ENCODE measurements at places on chromosomes 3 and 15.

GRCh38 chr3:32401556-32402081, 10.0 kb downstream of the CMTM7 start:
- DNase-seq = peak; percentile 65

DNA sequence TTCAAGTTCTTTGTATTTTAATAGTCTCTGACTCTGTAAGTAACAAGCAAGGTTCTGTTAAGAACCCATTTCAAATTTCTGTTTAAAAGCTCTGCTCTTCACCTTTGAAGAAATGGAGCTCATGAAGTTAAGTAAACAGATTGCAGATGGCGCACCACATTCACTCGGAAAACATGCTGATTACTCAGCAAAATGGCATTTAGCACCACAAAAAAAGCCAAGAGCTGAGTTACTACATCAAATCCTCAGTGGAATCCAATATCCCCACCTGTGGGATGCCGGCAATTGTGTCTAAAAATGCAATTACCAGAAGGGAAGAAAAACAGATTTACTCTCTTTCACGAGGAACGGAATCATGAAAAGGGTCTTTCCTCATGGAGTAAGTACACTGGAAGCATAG, 758.0 kb downstream of the NTRK3 start:
- no peak for DNase-seq

DNA sequence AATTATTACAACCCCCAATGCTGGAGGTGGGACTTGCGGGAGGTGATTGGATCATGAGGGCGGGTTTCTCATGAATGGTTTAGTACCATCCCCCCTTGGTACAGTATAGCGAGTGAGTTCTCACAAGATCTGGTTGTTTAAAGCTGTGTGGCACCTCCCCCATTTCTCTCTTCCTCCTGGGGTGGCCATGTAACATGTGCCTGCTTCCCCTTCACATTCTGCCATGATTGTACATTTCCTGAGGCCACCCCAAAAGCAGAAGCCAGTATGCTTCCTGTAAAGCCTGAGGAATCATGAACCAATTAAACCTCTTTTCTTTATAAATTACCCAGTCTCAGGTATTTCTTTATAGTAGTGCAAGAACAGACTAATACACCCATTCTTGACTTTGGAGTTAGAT, 20.3 kb upstream of the PROK2 start:
- no peak for DNase-seq

GRCh38 chr3:59473636-59474035, 423.8 kb upstream of the CFAP20DC start:
- DNase-seq = no peak

DNA sequence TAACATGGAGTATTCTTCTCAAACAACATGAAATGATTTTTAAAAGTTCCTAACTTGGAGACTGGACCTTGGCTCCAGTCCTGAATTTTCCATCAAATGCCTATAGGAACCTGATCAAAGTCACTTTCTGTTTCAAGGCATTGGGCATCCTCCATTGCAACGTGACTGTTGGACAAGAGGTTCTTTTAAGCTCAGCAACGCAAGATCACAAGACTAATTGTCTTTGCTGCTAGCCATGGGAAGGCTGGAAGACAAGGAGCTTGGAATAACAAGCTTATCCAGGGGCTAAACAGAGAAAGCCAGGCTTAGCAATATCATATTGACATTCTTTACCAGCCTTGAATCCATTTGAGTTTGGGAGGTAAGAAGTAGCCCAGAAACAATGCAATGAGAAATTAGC, 48.3 kb downstream of the SST start:
- DNase-seq = no peak

- DNase-seq = no peak
These were observed 272.2 kb upstream of the NR2F2 start for GRCh38 chr15:96058103-96058851.

DNA sequence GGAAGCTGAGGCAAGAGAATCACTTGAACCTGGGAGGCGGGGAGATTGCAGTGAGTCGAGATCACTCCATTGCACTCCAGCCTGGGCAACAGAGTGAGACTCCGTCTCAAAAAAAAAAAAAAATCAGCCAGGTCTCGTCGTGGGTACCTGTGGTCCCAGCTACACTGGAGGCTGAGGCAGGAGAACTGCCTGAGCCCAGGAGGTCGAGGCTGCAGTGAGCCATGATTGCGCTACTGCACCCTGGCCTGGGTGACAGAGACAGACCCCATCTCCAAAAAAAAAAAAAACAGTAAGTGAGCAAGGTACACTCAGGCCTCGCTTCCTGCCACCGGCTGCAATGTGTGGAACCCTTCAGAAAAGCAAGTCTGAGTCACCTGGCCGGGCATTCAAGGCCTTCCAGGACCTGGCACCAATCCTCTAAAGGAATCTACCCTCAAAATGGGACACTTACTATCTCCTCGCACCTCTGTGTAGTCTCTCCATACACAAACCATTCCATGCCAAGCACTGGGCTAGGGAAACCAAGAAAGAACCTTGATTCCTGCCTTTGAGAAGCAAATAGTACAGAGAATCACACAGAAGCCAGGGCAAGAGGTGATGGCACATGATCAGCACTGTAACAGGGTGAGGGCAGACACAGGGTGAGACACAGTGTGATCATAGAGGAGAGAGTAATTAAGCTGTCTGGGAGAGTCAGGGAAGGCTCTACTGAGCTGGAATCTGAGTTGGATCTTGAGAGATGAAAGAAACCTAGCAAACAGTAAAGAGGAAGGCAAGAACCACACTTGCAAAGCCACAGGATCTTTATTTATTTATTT, 9.7 kb downstream of the SCAMP2 start:
- DNase-seq = no peak

GRCh38 chr15:34976743-34977142, 7.2 kb upstream of the AQR start:
- DNase-seq = no peak

GRCh38 chr3:138442433-138442832, 8.0 kb downstream of the ESYT3 start:
- no peak for DNase-seq

- DNase-seq = no peak
These were observed 89.4 kb downstream of the ADAMTS17 start for GRCh38 chr15:100252359-100252758.

GRCh38 chr3:149443545-149443912, 31.0 kb upstream of the TM4SF4 start:
- no peak for DNase-seq

DNA sequence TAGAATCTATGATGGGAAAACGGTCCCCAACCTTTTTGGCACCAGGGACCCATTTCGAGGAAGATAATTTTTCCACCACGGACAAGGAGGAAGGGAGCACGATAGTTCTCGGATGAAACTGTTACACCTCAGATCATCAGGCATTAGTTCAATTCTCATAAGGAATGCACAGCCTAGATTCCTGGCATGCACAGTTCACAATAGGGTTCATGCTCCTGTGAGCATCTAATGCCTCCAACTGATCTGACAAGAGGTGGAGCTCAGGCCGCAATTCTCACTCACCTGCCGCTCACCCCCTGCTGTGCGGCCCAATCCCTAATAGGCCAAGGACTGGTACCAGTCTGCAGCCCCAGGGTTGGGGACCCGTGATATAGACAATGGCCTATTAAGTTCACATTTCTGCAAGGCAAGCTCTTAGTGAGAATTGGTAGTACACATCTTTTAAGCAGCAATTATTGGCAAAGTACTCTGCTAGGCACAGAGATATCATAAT, 26.5 kb downstream of the CD200R1 start:
- no peak for DNase-seq

DNA sequence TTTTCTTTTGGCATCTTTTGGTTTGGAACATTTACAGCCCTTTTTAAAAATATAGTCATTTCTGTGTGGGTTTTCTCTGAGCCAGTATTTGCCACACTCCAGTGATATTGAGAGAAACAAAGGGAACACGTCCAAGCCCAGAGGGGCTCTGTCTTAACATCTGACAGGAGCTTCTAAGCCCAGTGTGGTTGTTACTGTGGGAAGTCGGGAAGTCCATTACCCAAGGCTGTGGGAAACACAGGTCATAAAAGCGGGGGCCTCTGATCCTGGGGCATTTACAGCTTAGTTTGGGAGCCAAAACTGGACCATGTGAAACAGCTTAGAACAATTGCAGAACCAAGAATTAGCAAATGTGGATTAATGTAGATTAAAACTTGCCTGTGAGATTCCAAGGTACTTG, 123.0 kb downstream of the PTPRG start:
- DNase-seq = no peak
